Daoy (cell line): ENCODE measurements at places on chromosomes 12 and 14.

DNA sequence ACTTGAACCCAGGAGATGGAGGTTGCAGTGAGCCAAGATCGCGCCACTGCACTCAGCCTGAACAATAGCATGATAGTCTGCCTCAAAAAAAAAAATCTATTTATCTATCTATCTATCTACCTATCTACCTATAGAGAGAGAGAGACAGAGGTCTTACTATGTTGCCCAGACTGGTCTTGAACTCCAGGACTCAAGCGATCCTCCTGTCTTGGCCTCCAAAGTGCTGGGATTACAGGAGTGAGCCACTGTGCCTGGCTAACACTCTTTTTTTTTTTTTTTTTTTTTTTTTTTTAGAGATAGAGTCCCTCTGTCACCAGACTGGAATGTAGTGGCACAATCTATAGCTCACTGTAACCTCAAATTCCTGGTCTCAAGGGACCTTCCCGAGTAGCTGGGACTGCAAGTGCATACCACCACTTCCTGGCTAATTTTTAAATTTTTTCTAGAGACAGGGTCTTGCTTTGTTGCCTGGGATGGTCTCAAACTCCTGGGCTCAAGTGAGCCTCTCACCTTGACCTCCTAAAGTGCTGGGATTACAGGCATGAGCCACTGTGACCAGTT lies 1.9 kb downstream of the FAM186A start:
- DNase-seq, result peak; percentile 33

DNA sequence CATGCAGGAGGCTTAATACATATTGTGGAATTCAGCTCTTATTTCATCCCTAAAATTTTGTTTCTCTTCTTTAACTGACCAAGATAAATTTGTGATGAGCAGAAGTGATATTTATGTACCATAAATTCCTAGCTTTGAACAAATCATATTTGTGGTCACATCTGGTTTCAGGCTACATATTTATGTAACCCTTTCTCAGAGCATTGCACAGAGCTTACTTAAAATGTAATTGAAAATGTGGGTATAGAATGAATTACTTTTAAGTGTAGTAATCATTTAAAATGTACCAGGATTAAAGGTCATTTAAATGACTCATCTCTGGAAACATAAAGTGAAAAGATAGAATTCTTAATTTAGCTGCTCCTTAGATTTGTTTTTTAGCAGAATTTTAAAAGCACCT lies 129.9 kb upstream of the FRMD6 start:
- no peak for DNase-seq

DNA sequence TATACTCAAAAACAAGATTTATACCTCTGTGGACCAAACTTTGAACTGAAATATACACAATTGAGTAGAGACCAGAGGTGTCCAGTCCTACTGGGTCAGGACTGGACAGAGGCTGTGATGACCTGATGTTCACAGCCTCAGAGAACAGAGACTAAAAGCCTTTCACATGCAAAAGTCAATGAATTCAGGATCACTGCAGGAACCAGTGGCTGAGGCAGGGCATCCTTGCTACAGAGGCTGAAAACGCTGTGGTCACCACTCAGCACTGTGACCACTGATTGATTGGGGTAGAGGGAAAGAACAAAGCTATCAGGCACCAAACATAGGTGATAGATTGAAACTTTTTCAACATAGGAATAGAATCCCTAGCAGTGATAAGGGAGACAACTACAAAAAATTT lies 25.1 kb downstream of the GRIP1 start:
- no peak for DNase-seq

GRCh38 chr14:104652386-104652785 lies 37.0 kb upstream of the INF2 start:
- no peak for DNase-seq

DNA sequence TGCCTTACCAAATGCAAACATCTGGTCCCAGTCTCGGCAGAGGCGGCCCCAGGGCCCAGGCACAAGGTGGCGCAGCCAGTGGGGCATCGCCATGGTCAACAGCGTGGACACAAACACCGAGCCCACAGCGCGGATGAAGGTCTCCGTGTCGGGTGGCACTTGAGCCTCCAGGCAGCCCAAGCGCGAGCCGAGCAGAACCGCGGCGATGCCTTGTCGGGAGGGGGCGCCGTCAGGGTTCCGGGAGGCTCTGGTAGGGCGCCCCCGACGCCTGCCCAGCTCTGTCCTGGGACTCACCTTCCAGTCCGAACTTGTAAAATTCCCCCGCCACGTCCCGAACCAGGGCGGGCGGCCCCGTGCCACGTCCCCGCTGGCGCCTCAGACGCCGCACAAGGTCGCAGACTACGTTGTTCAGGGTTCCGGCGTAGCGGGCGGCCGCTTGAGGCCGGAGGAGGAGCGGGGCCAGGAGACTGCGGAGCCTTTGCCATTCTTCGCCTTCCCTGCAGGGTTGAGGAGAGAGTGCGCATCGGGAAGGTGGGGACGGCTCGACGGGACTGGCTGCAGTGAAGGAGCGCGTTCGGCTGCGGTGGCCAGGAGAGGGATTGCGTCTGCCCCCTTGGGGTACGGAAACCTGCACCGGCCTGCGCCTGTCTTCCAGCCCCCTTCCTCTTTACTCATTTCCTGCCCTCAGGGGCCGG lies 1.7 kb downstream of the CYP27B1 start:
- peak; percentile 80 for DNase-seq

- no peak for DNase-seq
Observed at GRCh38 chr12:20044846-20045245, 323.5 kb upstream of the PDE3A start.

GRCh38 chr12:8065991-8066594 lies at the start of gene C3AR1:
Gene C3AR1 (minus strand): TSS chr12:8066359. CDS start chr12:8060185, 6,174 bp downstream.
- peak; percentile 70 for DNase-seq

DNA sequence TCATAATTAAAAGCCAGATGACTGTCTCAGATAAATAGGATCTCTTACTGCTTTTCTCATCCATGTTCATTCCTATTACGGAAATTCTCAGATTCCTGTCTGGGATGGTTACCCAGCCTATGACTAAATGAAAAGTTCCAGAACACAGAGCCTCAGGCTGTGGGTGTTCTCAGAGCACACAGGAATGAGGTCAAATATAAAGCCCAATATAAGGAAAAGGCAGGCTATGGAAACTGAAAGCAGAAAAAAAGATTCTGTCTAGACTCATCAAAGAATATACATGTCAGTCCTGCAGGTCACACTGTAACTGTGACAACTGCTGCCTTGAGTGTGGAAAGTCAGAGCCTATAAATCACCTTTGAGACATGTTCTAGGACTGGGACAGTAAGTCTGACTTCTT lies 64.3 kb downstream of the DCAF5 start:
- DNase-seq, result no peak

- no peak for DNase-seq
Observed at GRCh38 chr12:9810671-9811070, 16.6 kb upstream of the KLRF1 start.

GRCh38 chr14:77889971-77890442 lies 90.1 kb downstream of the ADCK1 start:
- peak; percentile 50 for DNase-seq

DNA sequence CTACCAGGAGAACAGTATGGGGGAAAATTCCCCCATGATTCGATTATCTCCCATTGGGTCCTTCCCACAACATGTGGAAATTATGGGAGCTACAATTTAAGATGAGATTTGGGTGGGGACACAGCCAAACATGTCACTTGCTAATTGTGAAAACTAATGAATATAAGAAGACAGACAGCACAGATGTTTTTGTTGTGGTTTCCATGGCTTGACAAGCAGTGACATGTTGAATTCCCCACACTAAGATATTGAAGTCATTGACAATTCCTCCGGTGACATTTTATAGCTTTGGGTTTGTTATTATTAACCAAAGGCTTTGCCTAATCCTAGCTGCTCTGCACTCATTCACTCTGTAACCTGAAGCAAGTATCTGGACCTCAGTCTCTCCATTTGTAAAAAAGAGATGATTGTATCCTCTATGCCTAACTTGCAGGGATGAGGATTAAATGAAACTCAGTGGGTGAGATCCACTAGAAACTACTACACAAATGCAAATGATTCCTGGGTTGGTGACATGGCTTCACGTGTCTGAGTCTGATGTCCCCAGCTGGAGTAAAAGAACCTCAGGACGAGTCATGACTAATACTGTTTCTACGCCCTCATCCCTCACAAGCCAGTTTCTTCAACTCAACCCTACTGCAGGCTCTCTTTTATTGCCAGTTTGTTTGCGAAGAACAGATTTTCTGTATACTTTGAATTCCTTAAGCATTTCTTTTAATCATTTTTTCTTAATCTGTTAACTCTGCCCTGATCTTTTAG lies 71.6 kb downstream of the ASCL1 start:
- no peak for DNase-seq

DNA sequence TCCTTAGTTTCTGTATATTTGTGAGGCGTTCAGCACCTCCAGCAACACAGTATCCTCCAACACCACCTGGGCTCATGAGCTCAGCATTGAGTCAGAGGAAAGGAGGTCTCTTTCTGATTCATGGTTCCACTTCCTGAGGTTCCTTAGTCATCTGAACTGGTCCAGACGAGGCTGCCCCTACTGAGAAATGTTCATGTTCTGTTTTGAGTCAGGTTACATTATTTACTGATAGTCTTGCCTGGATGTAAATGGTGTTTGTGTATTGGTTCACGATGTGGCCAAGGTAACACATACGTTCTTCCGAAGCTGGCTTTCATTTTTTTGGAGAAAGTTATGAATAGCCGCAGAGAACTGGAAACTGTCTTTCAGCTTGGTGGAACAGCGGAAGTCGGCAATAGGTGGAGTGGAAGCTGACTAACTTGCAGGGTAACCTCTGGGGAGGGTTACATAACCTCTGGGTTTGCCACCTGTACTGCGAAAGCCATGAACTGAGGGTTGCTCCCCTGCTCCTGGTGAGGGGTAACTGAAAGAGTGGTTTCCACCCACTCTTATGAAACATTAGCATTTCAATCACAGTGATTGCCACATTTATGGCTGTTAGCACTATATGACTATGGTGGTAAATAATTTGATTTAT lies 42.2 kb upstream of the MANSC4 start:
- DNase-seq, result peak; percentile 91

DNA sequence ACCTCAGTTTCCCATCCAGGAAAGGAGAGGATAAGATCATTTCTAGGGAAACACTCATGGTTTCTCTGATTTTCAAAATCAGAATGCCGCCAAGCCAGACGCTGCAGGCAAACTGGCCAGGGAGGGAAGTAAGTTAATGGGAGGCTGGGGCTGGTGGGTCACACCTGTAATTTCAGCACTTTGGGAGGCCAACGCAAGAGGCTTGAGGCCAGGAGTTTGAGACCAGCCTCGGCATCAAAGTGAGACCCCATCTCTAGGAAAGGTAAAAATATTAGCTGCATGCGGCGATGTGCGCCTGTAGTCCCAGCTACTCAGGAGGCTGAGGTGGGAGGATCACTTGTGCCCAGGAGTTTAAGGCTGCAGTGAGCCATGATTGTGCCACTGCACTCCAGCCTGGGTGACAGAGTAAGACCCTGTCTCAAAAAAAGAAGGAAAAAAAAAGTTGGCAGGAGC lies 587 bp downstream of the SELPLG start:
- DNase-seq, result no peak

DNA sequence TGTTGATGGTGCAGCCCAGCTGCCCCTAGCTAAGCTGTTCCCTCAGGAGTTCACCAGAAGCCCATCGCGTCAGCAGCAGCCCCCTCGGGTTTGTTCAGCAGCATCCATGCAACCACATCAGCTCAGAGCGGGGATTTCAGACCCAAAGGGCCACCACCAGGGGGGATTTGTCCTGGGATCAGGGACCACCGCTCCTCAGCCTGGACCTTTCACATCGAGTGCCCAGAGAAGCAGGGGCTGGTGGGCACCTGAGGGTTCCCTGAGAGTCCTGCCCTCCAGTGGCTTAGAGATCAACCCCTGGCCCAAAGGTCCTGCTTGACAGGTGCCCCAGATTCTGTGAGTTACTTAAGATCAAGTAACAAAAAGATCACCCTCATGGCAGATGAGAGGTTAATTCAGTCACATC lies 65.9 kb upstream of the C14orf180 start:
- no peak for DNase-seq

DNA sequence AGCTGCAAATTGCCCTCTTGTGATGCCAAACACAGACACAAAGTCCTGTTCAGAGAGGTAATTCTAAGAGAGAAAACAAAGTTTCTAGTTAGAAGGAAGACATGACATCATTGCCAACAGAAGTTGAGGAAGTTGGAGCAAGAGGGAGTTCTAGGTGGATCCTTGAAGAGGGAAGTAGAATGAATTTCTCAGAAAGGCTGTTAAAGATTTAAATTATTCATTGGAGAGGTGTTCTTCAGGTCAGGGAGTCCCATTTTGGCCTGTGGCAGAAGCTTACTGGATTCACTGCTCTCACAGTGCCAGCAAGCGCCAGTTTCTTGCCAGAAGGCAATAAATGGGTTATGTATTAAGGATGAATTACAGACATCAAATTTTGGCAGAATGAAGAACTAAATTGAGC lies 15.3 kb downstream of the TSFM start:
- no peak for DNase-seq

- DNase-seq, result peak; percentile 72
Observed at GRCh38 chr12:97556302-97556779, 93.7 kb downstream of the RMST start.

- DNase-seq, result no peak
Observed at GRCh38 chr12:25757037-25757665, 201.3 kb upstream of the RASSF8 start.

DNA sequence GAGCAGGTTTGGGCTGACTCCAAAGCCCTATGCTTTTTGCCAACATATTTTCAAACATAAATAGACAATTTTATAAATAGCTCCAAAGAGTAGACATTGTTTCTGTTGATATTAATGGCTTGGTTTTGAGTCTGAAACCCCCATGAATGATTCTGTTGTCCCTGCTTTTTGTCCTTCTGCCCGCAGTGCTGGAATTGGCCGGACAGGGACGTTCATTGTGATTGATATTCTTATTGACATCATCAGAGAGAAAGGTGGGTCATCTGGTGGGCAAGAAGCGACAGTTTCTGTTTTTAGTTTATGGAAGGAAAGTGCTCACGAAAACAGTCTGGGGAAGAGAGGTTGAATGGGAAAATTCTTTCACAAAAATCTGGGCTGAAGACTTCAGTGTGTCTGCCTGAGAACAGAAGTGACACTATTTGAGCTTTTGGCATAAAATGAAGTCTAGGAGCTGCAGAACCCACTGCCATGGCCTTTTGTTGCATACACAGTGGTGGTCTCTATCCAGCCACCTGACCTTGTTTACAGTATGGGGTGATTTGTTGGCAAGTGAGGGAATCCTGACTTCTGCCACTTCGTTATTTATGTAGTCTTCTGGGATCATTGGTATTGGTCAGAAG lies 69.6 kb downstream of the PTPN11 start:
- DNase-seq, result no peak

DNA sequence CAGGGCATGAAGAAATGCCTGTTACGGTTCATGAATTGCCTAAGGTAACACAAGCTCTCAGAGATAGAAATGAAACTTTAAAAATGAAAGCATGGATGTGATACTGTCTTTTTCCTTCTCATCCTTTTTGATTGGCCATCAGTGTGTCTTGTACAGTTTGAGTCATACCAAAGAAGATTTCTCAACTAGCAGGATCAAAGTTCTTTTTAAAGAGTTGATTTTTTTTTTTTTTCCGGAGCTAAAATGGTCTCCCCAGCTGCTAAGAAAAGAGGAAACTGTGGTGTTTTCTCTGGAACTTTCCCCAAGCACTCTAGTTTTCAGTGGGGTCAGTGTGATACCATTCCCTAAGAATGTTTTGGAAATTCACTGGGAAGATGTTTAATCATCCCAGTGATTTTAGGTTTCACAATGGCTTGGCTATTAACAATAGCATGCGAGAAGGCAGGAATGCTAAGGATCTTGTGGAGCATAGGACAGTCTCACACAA lies 105.0 kb downstream of the ETNK1 start:
- DNase-seq, result peak; percentile 26

GRCh38 chr12:25017336-25017735 lies 68.4 kb upstream of the BCAT1 start:
- DNase-seq, result peak; percentile 42
